ENCODE measurements at places on chromosomes 6 and 20.

DNA sequence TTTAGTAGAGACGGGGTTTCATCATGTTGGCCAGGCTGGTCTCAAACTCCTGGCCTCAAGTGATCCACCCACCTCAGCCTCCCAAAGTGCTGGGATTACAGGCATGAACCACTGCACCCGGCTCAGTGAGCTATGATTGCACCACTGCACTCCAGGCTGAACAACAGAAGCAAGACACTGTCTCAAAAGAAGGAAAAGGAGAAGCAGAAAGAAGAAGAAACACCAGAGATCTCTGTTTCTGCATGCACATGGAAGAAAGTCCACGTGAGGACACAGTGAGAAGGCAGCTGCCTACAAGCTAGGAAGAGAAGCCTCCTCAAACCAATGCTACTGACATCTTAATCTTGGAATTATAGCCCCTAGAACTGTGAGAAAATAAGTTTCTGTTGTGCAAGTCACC lies 16.0 kb downstream of the ECT2L start:
- DNase-seq, result no peak

DNA sequence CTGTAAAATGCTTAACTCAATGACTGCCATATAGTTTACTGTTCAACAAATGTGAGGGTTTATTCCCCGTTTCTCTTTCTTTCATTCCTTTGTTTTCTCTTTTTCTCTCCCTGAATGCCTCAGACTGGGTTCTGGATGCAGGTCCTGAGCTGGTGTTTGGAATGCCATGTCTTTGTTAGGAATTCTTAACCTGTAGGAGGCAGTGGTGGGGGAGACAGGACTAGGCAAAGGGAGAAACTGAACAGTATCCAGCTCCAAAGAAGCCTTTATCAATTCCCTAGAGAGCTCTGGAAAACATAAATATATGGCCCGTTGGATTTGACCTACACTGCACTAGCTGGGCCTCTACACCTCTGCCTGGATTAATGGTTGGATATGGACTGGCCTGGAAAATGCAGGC lies 621.2 kb upstream of the SLC35B3 start:
- DNase-seq, result no peak

DNA sequence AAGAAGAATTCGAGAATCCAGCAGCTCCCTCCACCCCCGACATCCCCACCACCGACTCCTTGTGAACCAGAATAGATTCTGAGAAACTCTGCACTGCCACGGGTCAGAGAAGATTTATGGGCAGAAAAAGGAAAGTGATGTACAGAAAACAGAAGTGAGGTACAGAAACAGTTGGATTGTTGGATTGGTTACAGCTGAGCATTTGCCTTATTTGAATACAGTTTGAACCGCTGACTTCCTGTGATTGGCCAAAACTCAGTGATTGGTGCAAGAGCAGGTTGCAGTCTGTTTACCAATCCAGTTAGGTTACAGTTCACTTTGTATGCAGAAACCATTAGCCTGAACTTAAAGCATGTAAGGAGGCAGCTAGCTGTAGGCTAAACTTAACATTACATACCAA lies 131.2 kb upstream of the HDDC2 start:
- no peak for DNase-seq

DNA sequence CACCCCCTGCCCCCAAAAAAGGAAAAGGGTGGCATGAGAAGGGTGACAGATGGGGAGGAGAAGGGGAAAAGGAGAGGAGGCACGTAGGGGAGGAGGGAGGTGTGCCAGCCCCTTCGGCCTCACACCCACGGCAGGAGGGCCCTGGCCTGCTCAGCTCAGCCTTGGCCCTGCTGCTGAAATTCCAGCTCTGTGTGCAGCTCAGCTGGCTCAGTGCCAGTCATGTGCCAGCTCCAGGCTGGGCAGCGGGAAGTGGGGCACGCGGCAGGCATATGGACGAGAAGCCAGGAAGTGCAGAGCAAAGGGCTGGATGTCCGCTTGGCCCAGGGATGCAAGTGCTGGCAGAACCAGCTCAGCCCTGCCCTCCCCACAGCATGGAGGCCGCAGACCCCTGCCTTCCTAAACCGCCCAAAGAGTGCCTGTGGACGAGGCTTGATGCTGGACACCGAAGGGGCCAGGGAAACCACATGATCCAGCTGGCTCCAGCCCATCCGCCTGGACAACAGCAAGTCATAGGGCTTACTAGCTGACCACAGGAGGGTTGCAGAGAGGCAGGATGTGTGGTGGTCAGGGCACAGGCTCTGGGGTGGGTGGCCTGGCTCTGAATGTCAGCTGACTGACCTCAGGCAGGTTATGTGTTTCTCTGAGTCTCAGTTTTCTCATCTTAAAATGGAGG lies 60.2 kb downstream of the NOL4L start:
- no peak for DNase-seq

- no peak for DNase-seq
Measured at GRCh38 chr6:148704400-148705246, 42.2 kb upstream of the UST start.

GRCh38 chr6:143060806-143061596 lies at the start of gene AIG1:
Gene AIG1 (plus strand): TSS chr6:143060889. CDS start chr6:143060926, 37 bp downstream.
- DNase-seq, result peak; percentile 22

GRCh38 chr20:32162351-32162750 lies 45.2 kb downstream of the PLAGL2 start:
- no peak for DNase-seq

DNA sequence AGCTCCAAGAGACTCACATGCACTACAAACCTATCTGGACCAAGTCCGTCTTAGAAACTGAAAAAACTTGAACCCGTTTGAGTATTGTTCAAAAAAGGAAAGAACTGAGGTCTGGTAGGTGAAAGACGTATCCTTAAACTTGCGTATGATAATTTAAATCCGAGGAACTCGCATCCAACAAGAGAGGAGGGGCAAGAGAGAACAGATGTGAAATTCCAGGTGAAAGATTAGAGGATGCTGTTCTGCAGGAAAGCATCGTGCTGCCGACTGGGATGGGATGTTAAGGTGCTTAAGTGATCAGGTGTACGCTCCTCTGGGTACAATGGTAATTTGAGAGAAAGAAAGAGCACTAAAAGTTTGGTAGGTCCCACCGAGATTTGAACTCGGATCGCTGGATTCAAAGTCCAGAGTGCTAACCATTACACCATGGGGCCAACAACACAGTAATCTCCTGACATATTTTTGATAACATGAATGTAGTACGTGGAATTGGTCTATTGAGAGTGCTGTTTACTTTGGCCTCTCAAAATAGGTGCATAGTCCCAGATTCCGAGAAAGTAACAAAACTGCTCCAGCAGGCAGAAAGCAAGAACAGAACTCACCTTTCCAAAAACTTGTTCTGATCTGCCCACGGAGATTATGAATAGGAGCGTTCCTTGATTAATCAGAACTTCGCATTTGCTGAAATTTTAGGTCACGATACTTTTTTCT lies 53.5 kb upstream of the BTN3A2 start:
- DNase-seq, result no peak

DNA sequence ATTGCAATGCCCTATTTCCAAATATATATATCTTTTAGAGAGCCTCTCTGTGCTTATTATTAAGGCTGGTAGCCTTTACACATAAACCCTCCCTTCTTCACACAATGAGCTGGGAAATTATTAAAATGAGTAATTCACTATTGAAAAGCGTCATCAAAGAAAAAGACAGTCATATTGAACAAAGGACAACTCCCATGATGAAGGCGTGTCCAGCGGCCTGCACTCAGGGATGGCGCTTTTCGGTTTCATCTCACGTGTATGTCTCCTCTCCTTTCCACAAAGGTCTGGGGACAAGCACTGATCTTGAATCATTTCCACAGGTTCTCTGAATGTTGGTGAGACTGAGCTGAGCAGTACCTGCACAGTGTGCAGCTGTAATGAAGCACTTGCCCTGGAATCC lies 3.5 kb downstream of the SERPINB9 start:
- no peak for DNase-seq

Measured in D721Med (cell line).